ENCODE measurements at places on chromosomes 12 and 14.

DNA sequence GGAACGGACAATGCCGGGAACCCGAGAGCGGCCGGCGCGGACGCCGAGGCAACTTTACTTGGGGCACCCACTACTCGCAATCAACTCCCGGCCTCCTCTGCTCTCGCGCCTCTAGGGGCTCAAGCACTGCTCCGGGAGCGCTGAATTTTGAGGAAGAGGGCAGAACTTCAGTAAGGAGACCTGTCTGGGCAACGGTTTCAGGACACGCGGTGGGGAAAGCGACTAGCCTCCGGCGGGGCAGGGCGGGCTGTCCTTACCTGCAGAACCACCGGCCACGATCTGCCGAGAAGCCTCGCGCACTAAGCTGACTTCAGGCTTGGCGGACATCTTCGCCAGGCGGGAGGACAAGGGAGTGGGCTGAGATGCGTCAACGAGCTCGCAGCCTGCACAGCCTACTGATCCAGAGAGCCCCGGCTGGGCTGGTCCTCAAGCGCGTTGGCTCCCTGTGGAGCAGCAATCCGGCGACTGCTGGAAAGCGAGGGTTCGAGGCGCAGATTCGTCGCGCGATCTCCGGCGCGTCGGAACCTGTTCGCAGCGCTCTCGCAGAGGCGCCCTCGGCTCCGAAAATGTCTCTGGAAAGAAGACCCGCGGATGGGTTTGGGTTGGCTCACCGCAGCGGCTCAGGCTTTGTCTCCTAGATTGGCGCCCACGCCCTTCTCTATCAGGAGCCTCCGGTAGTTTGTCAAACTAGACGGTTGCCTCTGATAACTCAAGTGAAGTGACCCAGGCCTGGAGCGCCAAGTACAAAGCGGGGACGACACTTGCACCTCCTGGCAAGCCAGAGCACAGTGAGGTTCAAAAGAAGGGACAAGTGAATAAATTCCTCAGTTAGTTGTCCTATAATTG lies at the start of gene SLC25A21:
Gene SLC25A21 (minus strand): TSS at position 583 of the 846 bp plus-strand sequence.
- no peak for DNase-seq

DNA sequence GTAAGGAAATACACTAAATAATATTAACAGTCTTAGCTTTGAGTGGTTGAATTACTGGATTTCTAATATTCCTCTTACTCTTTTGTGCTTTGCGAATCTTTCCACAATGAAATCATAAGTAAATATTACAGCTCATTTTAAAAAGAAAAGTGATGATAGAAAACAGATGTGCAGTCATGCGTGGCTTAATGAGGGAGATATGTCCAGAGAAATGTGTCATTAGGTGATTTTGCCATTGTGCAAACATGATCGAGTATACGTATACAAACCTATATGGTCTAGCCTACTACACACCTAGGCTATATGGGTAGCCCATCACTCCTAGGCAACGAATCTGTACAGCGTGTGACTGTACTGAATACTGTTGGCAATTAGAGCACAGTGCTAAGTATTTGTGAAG lies 59.3 kb downstream of the SLC15A5 start:
- DNase-seq: no peak

DNA sequence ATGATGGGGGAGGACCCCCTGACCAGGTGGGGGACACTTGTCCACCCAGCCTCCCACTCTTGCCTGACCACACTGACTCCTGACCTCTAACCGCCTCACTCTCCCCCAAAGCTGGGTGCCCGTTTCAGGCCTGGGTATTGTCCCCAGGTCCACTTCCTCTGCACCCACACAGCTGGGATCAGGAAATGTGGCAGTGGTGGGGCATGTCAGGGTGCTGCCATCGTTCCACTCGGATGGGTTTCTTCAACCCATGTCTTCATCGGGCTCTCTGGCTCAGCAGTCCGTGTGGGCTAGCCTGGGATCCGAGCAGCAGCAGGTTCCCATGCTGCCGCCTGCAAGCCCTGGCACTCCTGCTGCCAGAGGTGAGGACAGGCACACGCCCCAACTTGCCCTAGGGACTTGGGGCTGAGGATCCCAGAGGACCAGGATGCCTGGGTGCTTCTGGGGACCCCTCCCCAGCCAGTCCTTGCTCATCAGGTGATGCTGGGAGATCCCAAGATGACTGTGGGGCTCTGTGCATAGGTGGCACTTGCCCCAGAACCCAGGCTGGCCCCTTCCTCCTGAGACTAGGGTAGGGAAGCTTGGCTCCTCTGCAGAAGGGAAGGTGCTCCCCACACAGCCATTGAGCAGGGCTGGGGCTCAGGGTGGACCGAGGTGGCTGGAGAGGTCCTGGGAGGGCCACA lies 2.9 kb upstream of the CLBA1 start:
- no peak for DNase-seq

- DNase-seq: no peak
Observed at GRCh38 chr12:61414470-61414869, 845.7 kb upstream of the USP15 start.

DNA sequence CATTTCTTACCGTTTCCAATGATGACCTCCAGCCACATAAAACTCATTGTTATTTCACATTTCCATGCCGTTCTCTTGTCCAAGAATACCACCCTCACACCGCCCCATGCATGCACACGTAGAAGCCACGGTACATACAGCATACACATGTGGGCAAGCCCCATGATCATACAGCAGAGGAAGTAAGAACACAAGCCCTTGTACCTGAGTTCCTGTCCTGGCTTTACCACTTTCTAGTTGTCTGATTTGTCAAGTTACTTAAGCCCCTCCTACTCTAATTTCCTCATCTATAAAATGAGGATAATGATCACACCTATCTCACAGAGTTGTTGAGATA lies 59.9 kb downstream of the DUSP16 start:
- no peak for DNase-seq

All from stimulated activated CD4-positive, alpha-beta T cell treated with anti-CD3 and anti-CD28 coated beads, TNF-alpha, amount 100 ng/mL, for 1 hour (primary cell).